ENCODE measurements at places on chromosomes 7 and 10.

GRCh38 chr10:21336476-21337170 lies 188.9 kb downstream of the SKIDA1 start:
- DNase-seq, result no peak

DNA sequence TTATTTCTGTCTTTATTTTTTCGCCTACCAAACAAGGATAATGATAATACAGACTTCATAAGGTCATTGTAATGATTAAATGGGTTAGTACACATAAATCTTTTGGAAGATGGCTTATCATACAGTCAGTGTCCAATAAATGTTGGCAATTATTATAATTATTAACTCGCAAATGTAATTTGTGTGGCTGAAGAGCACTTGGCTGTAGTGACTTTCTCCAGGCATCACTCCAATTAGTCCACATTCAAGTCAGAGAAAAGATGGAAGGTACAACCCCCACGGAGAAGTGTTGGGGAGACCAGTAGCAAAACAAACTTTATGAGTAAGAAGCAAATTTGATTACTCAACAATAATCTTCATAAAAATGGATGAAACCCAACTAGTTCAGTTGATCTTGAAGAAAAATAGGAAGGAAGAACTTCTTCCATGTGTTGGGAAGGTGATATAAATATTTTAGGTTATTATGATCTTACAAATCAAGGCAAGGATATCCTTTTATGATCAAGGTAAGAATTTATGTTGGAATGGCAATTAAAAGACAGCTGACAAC lies 5.1 kb downstream of the AOAH start:
- no peak for DNase-seq

GRCh38 chr10:652233-652632 lies 37.2 kb downstream of the DIP2C start:
- no peak for DNase-seq

GRCh38 chr7:39184391-39184790 lies 206.7 kb downstream of the POU6F2 start:
- DNase-seq, result no peak

DNA sequence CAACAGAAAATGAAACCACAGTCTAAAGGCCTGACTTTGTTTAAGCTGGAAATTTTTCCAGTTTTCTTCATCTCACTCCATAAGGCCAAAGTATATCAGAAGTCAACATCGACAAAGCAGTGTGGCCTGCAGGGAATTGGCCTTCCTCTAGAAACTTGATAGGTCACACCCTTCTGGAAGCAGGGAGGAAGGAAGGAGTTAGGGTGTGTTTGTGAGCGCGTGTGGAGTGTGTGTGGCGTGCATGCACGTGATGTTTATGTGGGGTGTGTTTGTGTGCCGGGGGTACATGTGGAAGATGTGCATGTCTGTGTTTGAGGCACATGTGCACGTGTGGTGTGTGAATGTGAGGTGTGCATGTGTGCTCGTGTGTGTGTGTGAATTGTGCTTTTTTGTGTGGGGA lies 28.6 kb downstream of the ZC3HAV1 start:
- DNase-seq, result no peak

DNA sequence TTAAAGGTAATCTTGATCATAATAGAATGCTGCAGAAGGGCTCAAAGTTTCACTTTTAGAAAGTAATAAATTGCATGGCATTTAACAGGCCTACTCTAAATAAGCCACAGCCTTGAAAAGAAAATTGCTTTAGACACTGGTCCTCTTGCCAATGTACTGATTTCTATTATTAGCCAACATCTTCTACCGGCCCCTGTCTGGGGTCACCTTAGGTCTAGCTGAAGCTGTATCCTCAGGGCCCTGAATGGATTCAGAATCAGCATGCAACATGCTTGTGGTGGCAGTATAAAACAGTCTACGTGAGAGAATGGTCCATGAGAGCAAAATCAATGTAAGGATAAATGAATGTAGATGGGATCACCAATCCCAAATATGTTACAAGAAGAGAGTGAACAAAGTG lies 541.9 kb downstream of the PCDH15 start:
- no peak for DNase-seq

DNA sequence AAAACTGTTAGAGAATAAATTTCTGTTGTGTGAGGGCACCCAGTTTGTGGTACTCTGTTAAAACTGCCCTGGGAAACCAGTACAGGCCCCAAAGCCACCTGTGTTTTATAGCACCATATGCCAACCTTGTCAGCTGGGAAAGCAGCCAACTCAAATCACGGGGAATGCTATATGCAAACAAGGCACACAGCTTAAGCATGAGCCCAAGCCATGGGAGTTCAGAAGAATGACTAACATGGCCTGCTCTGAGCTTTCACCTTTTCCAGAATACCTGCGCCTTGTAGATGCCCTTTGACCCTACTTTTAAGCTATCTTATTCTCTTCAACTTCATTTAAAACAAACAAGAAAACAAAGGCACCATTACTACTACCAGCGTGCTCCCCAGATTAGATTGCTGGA lies 5.5 kb upstream of the SLC25A13 start:
- no peak for DNase-seq

DNA sequence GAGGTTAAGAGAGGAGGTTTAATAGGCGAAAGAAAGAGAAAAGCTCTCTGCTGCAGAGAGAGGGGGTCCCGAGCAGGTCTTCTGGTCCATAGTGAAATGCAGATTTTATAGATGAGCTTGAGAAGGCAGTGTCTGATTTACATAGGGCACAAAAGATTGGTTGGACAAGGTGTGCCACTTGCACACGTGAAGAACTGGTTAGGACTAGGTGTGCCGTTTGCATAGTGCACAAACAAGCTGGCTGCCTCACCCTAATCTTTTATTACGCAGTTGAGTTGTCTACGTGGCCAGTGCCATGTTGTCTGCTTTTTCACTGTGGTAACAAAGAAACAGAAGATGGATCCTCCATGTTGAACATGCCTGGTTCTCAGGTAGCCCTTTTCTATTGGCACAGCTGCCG lies 82.6 kb downstream of the AMPH start:
- no peak for DNase-seq

DNA sequence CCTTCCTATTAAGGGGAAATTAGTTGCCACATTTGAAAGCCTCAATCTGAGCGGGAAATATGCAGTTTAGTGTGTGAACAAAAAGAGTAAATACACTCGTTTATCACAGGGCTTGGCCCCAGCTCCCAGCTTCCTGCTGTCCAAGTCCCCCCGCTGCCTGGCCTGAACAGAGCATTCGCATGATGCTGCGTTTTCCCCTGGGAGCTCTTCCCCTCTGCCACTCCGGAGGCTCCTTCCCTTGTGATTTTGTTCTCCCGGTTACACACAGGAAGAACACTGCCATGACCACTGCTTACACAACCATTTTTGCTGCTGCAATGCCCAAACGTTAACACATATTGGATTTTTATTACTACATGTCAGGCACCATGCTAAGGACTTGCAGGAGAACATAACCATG lies 120.7 kb upstream of the ADARB2 start:
- no peak for DNase-seq

- no peak for DNase-seq
Observed at GRCh38 chr10:123742751-123743440, 76.7 kb downstream of the GPR26 start.

- DNase-seq, result peak; percentile 23
Observed at GRCh38 chr10:89837165-89838043, 136.0 kb downstream of the KIF20B start.

DNA sequence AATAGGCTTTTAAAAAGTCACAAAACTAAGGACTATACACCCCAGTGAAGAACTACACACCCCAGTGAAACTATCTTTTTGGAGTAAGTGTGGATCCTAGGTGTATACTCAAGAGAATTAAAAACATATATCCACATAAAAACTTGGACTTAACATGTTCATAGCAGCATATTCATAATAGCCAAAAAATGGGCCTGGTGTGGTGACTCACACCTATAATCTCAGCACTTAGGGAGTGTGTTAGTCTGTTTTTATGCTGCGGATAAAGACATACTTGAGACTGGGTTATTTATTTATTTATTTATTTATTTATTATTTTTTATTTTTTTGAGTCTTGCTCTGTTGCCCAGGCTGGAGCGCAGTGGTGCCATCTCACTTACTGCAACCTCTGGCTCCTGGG lies 19.0 kb upstream of the COMTD1 start:
- DNase-seq, result no peak

Measured in CD4-positive, alpha-beta T cell treated with Interleukin-1 beta for 1 hour (primary cell).